ENCODE measurements at places on chromosomes 12 and 14.

- DNase-seq, result no peak
Measured at GRCh38 chr12:11805680-11806079, 156.2 kb downstream of the ETV6 start.

- DNase-seq, result no peak
Measured at GRCh38 chr12:94500831-94501567, 41.3 kb upstream of the CEP83 start.

DNA sequence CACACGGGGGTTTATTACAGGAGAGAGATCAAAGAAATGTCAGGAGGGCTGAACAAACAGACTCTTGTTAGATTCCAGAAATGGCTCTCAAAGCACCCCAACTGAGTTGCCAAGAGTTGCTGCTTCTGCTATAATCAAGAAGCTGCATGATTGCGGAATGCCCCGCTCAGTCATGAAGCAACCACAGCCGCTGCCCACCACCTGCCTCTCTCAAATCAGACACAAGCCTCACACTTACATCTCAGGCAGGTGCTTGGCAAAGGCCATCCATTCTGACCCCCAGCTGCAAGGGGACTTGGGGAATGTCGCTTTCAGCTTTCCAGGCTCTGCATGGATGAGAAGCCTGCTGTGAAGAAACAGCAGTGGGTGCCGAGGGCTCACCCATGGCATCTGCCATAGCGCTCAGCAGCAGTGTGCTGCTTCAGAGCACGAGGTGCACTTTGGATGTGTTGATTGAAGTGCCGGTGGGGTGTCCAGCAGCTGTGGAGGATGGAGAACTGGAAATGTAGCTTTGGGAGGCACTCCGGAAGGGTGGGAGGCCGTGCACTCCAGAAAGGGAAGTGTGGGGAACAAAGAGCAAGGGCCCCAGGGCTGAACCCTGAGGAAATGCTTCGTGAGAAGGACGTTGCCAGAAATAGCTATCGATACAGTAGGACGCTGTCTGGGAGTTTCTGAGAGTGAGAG lies 37.7 kb downstream of the LRRC74A start:
- no peak for DNase-seq

GRCh38 chr12:14157088-14157747 lies 175.8 kb upstream of the GRIN2B start:
- no peak for DNase-seq

DNA sequence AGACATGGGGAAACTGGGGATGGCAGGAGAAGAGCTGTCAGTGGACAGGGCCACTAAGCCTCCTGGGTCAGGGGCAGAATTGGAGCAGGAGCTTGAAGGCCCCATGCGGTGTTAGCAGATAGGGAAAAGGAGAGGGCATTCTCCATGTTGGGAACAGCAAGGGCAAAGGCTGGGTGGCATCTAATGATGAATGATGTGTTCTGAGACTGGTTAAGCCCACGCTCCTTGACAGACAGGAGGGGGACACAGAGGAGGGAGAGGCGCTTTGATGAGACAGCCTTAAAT lies 63.0 kb downstream of the CLMN start:
- DNase-seq, result no peak

- peak; percentile 19 for DNase-seq
Measured at GRCh38 chr14:55297611-55298499, 26.6 kb downstream of the FBXO34 start.
